LHCN-M2 (cell line): ENCODE measurements at places on chromosomes 3 and 15.

DNA sequence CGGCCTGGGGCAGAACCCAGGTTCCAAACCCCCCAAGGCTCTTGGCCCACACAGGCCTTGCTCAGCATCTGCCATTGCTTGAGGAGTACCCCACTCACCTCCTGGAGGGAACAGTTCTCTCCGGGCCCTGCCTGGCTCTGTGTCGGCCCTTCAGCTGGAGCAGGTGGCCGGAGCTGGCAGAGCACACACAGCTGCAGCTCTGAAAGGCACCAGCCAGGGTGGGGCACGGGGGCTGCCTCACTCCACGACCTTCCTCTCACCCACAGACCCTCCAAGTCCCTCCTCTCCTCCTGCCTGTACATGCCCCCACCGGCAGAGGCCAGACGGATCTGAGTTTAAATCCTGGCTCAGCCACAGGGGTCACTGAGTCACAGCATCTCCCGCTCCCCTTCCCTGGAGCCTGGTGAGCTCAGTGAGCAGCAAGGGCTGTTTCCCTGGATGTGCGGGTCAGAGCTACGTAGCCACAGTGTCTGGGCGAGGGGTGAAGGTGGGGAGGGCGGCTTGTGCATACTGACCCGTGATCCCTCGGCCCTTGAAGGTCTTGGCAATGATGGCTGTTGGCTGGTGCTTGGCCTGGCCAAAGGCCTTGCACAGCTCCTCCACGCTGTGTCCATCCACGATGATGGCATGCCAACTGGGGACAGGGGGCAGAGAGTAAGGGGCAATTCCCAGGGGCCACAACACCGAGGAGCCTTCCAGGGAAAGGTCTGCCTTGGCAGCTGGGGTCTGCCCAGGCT is 23.0 kb downstream of the TKT start:
- DNase-seq = no peak

GRCh38 chr3:7800006-7800780 is 701.4 kb upstream of the LMCD1 start:
- DNase-seq = no peak

DNA sequence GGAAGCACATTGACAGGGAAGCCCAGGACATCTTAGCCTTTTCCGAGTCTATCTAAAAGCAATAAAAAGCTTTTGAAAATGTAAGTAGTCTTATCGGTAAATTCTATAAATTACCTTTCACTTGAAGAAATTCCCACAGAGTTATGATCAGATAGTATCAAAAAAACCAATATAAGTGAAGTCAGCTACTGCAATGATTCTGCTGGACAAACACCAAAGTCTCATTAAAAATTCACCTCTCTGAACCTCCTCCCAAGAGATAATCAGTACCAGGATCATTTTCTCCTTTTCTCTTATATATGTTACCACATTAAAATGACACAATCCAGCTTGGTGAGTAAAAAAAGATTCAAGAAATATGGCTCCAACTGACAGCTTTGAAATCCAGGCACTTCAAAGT is 69.2 kb downstream of the FRMD5 start:
- no peak for DNase-seq

- DNase-seq = peak; percentile 35
Measured at GRCh38 chr15:31391687-31392671, 65.3 kb downstream of the KLF13 start.

GRCh38 chr3:14301558-14301957 is 100.8 kb upstream of the SLC6A6 start:
- DNase-seq = no peak

GRCh38 chr3:169624533-169624972 is 39.0 kb downstream of the MECOM start:
- DNase-seq = peak; percentile 2

DNA sequence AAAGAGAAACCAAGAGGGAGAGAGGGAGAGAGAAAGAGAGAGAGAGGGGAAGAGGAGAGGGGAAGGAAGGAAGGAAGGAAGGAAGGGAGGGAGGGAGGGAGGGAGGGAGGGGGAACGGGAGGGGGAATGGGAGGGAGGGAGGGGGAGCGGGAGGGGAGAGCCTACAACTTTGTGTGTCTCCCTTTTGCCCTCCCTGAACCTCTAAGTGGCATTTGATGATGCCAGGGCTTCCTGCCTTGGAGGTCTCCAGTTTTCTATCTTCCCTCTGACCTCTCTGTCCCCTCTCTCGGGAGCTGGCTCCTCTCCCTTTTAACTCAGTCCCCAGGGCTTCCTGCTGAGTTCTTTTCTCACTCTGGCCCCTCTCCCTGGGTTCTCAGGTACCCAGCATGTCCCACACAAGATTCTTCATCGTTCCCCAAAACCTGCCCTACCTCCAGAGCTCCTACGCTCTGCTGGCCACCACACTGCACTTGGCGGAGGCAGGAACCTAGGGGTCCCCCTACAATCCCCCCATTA is 12.5 kb upstream of the FAM174B start:
- DNase-seq = no peak

- DNase-seq = peak; percentile 44
Measured at GRCh38 chr3:143832433-143832832, 15.8 kb downstream of the SLC9A9 start.

DNA sequence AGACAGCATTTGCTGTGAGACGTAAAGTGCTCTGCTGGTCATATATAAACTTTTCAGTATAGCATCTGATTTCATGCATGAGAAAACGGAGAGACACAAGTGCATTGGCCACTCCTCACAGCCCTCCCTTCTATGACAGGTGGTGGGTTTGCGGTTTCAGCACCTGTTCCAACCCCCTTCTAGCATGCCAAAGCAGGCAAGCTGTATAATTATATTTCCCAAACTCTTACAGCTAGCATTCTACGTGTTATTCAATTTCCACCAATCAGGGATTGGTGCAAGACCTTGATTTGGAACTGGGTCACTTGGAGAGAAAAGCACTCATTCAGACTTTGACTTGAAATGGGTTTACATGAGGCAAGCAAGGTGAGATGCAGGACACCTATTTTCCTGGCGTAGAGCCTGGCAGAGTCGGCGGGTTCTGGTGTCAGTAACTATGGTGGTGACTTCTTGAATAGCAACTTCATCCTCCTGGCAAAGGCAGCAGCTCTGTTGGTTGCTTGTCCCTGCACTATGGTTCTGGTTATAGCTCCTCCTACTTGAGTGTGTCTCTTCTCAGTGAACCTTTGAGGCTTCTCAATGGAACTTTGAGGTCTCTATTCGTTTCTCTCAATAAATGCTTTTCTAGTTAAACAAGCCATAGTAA is 356.5 kb downstream of the TBL1XR1 start:
- DNase-seq = peak; percentile 3

DNA sequence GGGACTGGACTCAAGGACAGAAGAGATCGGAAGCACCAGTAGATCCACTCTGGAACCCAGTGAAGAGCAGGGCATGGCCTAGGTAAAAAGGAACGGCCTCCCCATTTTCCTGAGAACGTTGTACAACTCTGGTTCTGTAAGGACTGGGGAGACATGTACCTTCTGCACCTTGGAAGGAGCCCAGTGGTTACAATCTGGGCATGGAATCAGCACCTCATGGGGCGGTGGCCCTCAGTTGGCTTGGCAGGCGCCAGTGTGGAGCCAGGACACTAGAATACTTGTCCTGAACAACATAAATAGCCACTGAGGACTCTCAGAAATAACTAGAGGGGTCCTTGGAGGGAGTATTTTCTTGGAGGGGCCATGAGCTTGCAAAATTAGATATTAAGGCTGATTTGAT is 25.6 kb downstream of the EAF1 start:
- no peak for DNase-seq

- no peak for DNase-seq
Measured at GRCh38 chr15:39407116-39407515, 173.8 kb upstream of the THBS1 start.

DNA sequence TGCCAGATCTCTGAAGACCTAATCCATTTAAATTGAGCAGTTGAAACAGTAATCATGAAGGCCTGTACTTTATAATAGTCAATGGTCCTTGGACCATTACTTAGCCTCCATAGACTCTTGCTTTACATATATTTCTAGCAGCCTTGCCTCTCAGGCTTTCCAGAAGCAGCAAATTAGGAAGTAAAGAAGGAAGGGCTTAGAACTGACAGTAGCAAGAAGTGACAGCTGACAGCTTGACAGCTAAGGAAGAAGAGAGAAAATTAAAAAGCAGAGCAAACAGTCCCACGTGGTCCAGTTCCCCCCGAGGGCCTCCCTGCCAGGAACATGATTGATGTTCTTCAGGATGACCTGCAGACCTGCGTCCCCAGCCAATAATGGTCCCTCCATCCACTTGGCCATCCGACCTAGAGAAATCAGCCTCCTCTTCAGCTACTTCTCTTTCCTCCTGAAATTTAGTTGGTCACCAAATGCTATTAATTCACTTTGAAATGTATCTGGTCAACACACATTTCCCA is 15.0 kb upstream of the PSMD6 start:
- no peak for DNase-seq

DNA sequence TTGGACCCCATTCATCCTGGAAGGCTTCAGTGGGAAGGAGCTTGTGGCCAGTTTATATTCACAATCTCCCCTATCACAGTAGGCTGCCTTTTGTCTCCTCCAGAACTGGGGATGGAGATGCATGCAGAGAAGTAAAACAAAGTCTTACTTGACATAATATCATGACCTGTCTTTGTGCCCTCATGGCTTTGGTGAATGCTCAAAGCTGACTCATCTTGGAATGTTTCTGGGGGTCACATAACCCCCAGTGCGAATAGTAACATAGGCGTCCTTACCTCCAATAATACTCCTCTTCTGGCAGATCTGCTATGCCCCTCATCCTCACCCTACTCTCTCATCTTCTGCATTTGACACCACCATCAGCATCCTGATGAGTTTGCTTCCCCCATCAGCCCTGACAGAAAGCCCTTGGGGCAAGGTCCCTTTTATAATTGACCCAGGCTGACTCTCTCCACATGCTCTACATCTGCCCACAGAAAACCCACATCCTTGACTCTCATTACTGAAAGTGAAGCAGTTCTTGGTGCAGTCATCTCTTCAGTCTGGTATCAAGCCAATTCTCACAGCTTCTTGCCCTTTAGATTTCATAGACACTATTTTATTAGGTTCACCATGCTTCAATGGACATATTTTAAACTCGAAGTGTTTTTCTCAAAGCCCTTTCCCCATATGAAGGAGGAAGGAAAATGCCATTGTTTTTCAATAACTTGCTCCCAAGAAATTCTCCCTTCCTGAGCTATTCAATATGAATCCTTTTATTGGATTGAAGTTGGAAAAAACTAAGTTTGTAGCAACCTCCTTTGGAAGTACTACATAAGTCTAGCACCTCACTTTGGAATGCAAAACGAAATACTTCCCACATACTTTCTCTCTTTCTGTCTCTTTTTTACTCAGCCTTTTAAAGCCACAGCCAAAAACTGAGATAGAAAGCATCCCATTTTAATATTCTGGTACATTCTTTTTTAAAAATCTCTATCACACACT is 36.6 kb downstream of the OSTN start:
- peak; percentile 59 for DNase-seq
